ENCODE measurements at places on chromosomes 7 and 10. TPM values are rescaled to one million over a fixed set of nuclear protein-coding genes. Genes with fewer than 3 reads are reported as not detected.

LZTS2 gene
- total RNA-seq, result 11.1 TPM

DNA sequence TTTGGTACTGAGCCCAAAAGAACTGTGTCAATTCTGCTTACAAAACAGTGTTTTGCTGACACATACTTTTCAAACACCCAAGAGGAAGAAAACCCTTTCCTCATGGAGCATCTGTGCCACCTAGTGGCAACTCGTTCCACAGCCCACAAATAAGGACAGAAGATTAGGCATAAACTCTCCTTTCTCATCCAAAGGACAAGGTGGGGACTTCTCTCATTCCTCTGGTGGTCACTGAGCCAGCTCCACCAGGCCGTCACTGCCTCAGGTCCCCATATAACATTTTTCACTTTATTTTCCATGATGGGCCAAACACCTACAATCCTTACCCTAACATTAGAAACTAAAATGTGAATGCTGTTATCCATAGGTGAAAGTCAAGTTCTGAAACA, 76.9 kb downstream of the RNF216 start:
- peak; percentile 81 for DNase-seq

GRCh38 chr7:5231116-5231515, 41.1 kb downstream of the WIPI2 start:
- DNase-seq, result no peak

DNA sequence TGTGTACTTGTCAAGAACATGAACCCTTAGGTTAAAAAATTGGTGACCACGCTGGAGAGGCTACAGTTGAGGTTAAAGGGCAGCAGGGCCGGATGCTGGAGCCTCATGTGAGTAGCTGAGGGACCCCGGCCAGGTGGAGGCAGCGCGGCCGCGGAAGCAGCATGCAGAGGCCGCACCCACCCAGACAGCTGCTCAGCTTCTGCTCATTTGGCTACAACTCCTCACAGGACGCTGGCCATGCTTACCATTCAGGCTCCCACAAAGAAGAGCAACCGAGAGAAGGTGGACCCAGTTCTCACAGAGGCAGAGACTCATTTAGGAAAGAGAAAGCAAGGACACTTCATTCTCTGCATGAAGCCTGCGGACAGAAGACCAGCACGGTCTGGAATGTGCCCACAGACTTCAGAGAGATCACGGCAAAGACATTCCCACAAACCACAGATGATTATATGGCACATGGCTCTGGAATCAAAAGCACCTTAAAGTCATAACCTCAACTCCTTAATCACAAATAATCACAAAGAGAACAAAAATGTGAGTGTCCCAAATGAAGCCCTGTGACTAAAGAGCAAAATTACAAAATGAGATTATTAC, 94.4 kb downstream of the VOPP1 start:
- DNase-seq, result no peak

DNA sequence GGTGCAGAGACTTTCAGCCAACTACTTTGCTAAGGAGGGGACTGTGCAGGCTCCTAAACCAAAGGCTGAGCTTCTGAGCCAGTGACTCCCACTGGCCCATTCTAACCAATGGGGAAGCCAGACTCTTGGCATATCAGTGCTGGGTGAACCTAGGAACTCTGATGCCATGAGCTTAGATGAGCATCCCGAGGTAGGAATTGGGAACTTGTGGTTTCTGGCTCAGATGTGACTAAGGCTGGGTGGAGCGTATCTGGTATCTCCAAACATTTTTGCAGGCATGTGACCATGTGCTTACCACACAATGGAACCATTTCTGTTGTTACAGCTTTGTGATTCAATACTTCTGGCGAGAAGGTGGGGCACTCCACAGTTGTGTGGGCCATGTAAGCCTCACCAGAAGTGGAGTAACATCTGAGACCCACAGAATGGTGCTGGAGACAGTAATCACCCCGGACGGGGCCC, 2.5 kb upstream of the AVPI1 start:
- no peak for DNase-seq
